ENCODE measurements at places on chromosomes 7 and 10. TPM values are rescaled to one million over a fixed set of nuclear protein-coding genes. Genes with fewer than 3 reads are reported as not detected.

CHRM2 gene
- 0.35 TPM for total RNA-seq

CRPPA gene
- 0.45 TPM for total RNA-seq

LRRD1 gene
- 0.08 TPM for total RNA-seq

GOLGA7B gene
- 0.14 TPM for total RNA-seq

PPP1R17 gene
- total RNA-seq: 0.52 TPM

TACC2 gene
- 35.9 TPM for total RNA-seq

TEX36 gene
- total RNA-seq: not detected

FGFBP3 gene
- total RNA-seq: 73.9 TPM

EGR2 gene
- 2.3 TPM for total RNA-seq

CPN1 gene
- not detected for total RNA-seq

WDR86 gene
- total RNA-seq: 59.1 TPM

GDF2 gene
- total RNA-seq: not detected

SLC26A4 gene
- total RNA-seq: not detected

RSPH10B gene
- 5.9 TPM for total RNA-seq

PWWP2B gene
- total RNA-seq: 8.6 TPM

ADRA2A gene
- total RNA-seq: 2.5 TPM

NEUROD6 gene
- not detected for total RNA-seq

HILPDA gene
- total RNA-seq: 38.5 TPM

TPK1 gene
- total RNA-seq: 1.5 TPM

PDE6C gene
- not detected for total RNA-seq

TMEM196 gene
- total RNA-seq: not detected

AP4M1 gene
- total RNA-seq: 13.3 TPM

UPP1 gene
- 28.6 TPM for total RNA-seq

SPDYE2B gene
- total RNA-seq: not detected

NPC1L1 gene
- total RNA-seq: not detected

RASA4 gene
- total RNA-seq: 2.4 TPM

ANKRD2 gene
- total RNA-seq: not detected

MYL10 gene
- total RNA-seq: not detected

PSD gene
- total RNA-seq: 4.0 TPM

CYP2C9 gene
- not detected for total RNA-seq

FRMD4A gene
- 18.3 TPM for total RNA-seq

IDE gene
- 35.5 TPM for total RNA-seq

CLCN1 gene
- 0.23 TPM for total RNA-seq

ZNF862 gene
- 1.6 TPM for total RNA-seq

PPP1R3C gene
- total RNA-seq: 1.6 TPM

CHST15 gene
- 11.2 TPM for total RNA-seq

ETV1 gene
- 61.9 TPM for total RNA-seq

CLDN4 gene
- total RNA-seq: 18.6 TPM

FAM180A gene
- not detected for total RNA-seq

C10orf105 gene
- total RNA-seq: 0.19 TPM

FOXP2 gene
- 0.24 TPM for total RNA-seq

CCL24 gene
- total RNA-seq: not detected

SAMD9 gene
- total RNA-seq: 0.17 TPM

KCP gene
- total RNA-seq: 0.76 TPM

HKDC1 gene
- total RNA-seq: not detected

UBE2D4 gene
- total RNA-seq: 8.4 TPM

GNG11 gene
- total RNA-seq: 1.6 TPM
